ENCODE measurements at places on chromosomes 6 and 20.

DNA sequence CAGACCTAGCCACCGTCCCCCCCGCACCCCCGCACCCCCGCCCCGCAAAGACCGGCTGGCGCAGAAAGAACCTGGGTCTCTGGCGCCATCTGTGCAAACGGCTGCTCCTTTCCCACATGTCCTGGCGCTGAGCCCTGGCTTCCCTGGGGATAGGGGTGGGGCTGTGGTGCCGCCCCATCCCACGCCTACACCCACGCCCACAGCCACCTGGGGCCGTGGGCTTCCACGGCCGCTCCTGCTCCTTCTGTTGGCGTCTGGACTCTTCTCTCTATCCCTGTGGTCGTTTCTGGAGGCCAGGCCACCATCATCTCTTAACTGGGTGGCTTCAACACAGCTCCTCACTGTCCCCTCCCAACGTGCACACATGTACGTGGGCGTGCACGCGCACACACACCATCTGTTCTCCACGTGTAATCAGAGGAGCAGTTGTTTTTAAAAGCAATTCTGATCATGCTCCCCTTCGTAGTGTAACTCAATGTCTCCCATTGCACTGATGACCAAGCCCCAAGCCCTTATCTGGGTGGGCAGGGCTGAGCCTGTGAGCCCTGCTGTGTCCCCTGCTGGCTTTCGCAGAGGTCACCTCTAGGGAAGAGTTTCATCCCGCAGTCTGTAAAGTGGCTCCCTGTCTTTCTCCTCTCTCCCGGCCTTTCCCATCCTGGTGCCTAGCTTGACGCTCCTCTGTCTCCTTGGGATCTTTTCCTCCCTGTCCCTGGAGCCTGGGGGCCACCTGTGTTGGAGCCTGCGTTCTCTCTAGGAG, 31.9 kb upstream of the FAM83D start:
- DNase-seq = no peak

GRCh38 chr6:102114402-102114801, 720.9 kb downstream of the GRIK2 start:
- DNase-seq = no peak

GRCh38 chr6:169971081-169971861, 219.8 kb downstream of the ERMARD start:
- no peak for DNase-seq

DNA sequence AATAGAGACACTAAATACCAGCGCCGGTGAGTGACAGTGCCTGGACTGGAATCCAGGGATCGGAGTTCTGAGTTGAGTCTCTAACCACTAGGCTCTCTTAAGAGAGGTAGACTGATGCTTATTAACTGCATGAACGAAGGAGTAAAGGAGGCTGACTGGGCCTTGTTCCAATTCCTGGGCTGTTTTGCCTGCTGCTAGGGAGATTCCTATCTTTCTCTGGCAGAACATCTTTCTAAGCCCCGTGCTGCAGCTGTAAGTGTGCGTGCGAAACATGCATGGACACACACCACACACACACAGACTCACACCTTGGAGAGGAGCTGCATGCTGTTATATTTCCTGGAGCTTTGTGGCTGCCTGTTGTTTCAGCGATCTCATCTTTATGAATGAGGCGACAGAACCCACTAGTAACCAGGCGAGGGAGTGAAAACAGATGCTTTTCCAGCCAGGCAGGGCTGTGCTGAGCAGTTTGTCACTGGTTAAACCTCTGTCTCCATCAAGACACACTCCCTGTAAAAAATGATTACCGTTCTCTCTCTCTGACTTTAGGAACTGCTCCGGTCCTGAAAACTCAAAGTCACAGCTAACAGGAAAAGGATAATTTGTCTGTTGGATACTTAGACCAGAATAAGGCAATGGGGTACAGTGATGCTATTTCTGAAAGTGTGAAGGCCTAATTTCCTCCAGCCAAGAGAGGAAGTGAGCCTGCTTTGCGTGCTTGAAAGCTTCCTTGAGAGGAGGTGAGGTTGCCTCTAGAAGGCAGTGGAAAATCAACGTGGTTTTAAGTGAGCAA, 157.4 kb upstream of the ZNF217 start:
- DNase-seq = no peak

GRCh38 chr6:127332383-127332961, 10.9 kb downstream of the ECHDC1 start:
- DNase-seq = no peak

DNA sequence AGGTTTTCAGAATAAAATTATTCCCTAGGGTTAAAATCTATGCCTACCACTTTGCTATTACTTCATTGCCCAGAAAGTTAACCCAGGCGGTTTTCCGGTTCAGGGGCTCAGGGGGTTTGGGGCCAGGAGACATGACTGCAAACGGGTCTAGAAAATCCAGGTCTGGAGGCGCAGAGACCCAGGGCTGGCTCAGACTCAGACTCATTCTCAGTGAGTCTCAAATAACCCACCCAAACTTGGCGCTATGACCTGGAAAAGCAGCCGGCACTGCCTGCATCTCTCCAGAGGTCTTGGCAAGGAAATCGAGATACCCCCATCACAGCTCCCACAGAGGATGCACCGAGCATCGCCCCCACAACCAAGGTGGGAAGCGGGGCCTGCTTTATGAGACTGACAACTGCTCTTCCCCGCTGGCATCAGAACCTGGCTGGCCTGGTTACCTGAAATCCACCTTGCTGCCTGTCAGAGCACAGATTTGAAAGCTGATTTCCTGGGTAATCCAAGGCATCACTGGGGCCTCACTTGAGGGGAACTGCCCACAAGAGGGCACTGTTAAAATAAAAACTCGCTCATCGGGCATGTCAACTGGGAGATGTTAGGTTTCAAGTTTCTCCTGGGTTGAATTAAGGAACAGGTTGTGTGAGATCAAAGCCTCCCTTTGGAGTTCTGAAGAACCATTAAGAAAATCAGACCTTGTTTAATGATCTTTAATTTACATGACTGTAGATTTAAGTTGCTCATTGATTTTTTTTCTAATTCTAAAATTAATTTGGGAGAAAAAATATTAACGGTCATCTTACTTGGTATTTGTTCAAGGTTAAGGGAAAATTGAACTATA, 55.1 kb downstream of the KIF16B start:
- DNase-seq = no peak

- no peak for DNase-seq
These were observed 12.1 kb downstream of the LGSN start for GRCh38 chr6:63307581-63308246.

DNA sequence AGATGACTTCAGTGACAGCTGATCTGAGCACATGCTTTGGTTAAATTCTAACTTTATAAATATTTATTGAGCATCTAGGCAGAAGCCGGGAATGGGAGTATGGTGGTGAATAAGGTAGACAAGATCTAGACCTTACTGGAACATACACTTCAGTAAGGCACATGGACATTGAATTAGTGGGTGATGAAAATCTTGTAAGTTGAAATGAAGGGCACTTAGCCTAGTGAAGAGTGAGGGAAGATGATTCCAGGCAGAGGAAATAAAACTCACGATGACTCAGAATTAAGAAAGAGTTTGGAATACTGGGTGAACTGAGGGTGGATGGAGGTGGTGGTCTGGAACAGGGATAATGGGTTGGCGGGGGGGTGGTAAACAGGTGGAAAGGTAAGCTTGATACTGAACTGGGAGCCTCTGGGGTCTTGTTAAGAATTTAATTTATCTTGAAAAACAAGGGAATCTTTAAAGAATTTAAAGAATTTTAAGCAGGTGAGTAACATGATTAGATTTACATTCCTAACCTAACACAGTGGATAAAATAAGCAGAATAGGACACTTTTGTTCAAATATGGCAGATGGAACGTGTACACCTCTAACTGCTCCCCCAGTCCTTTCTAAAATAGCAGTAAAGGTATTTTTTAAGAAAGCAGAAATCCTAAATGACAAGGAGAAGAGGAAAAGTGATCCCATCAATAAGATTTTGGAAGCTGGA, 75.2 kb upstream of the ARHGAP18 start:
- DNase-seq = no peak

GRCh38 chr20:53940907-53941545, 129.4 kb downstream of the BCAS1 start:
- DNase-seq = no peak

GRCh38 chr20:19735446-19735845, 22.6 kb upstream of the RIN2 start:
- DNase-seq = no peak

DNA sequence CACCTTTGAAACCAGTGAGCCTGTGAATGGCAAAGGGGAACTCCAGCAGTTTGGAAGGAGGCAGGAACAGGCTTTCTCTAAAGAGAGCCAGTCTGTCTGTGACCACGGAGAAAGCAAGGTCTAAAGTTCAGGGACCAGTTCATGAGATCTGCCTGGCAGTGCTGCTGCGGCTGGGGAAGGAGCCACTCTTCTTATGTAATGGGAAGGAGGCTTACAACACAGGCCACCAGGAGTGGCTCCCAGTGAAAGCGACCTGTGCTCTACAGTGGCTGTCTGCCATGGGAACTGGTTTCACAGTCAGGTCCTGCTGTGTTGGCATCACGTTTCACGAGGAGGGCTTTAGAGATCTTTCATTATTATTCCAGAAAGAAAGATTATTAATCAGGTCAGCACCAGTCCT, 291.9 kb upstream of the PRDM1 start:
- no peak for DNase-seq

GRCh38 chr6:138107078-138107751, at the start of gene PERP:
Gene PERP (minus strand): TSS chr6:138107419. CDS start chr6:138107340, 79 bp downstream.
- peak; percentile 46 for DNase-seq

- DNase-seq = no peak
These were observed 398.1 kb downstream of the LMBRD1 start for GRCh38 chr6:69398729-69399128.

GRCh38 chr6:89536231-89536630, 102.3 kb downstream of the LYRM2 start:
- DNase-seq = no peak

- no peak for DNase-seq
These were observed 133.7 kb upstream of the AGPAT4 start for GRCh38 chr6:161407581-161407980.

DNA sequence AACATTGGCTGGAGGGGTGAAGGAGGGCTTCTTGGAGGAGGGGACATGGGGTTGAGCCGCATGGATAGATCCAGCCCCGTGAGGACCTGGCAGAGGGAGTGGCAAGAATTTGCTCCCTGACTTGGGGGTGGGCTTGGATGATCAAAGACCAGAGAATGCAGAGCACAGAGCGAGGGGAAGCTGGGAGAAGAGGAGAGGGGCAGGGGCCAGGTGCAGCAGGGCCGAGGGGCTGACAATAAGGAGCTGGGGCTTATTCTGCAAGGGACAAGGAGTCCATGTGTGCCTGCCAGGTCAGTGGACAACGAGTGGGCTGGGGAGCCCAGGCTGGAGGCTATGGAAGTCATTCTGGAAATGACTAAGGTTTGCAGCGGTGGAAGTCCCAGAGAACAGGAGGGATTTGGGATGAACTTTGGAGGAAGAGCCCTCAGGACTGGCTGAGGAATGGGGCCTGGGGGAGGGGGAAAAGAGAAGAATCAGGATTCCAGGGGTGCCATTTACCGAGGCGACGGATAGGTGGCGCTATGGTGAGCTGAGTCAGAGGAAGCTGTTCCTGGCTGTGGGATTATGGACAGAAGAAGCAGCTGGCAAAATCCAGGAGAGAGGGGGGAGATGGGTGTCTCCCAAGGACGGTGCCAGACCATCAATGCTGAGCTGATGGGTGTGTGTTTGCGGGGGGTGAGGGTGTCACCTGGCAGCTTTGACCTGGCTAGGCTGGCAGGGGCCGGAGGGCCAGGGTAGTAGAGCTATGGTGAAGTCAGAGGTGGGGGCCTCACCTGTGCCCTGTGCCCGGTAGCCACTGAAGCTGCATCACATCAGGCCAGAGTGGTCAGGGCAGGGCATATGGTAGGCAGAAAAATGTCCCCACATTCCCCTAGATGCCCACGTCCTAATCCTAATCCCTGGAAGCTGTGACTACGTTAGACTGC, 7.8 kb downstream of the KCNG1 start:
- DNase-seq = no peak

- no peak for DNase-seq
These were observed 25.2 kb downstream of the MEI4 start for GRCh38 chr6:77678048-77678447.

GRCh38 chr6:128036808-128037570, 136.1 kb upstream of the THEMIS start:
- no peak for DNase-seq

- no peak for DNase-seq
These were observed 28.2 kb downstream of the NDRG3 start for GRCh38 chr20:36717657-36718056.

DNA sequence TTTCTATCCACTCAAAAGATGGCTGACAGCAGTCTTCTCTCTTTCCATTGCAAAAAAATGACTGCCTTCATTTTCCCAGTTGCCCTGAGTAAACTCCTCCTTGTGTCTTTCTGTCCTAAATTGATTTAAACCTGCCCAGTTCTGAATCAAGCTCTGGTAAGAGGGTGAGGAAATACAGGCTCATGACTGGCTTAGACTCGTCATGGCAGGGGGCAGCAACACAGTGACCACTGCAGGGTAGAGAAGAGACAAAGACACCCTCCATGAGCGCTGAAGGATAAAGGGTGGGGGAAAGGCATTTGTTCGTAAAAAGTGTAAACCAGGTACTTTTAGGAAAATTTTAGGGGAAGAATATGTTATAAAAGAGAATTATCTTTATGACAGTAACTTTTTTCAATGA, 738.2 kb upstream of the FLRT3 start:
- no peak for DNase-seq

DNA sequence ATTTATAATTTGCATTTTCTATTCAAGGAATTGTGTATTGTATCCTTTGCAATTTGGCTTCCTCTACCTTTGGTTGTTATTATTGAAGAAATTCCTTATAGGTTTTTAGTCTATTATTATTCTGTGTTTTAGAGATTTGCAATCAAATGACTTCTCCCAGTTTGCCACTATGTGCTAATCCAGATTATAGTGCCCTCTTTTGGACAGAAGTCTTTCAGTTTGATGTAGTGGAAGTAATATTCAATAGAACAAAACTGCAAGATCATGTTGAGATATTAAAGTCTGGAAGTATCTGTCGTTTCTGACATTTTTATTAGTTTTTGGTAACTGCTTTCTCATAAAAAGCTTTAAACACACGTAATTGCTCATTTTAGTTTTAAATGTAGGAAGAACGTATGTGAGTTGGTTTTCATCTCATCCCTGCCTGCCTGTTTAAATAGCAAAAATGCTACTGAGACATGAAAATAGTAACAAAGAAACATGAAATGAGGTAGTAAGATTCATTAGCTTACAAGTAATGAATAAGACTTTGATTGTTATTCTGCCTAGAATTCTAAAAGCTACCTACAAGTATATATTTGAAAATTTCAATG, 72.8 kb downstream of the RTN4IP1 start:
- DNase-seq = no peak

GRCh38 chr6:125477156-125477555, 175.4 kb upstream of the HDDC2 start:
- no peak for DNase-seq

- no peak for DNase-seq
These were observed 43.8 kb downstream of the REV3L start for GRCh38 chr6:111439171-111439570.

DNA sequence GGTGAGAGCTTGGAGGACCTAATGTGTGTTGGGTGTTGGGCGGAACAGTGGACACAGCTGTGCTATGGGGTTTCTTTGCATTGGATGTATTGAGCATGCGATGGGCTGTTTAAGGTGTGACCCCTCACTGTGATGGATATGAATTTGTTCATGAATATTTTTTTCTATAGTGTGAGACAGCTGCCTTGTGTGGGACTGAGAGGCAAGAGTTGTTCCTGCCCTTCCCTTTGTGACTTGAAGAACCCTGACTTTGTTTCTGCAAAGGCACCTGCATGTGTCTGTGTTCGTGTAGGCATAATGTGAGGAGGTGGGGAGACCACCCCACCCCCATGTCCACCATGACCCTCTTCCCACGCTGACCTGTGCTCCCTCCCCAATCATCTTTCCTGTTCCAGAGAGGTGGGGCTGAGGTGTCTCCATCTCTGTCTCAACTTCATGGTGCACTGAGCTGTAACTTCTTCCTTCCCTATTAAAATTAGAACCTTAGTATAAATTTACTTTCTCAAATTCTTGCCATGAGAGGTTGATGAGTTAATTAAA, 3.0 kb downstream of the HLA-A start:
- DNase-seq = no peak

Measured in activated CD8-positive, alpha-beta memory T cell treated with anti-CD3 and anti-CD28 coated beads for 4 hours (primary cell).